Activated T-helper 1 cell treated with anti-CD3 and anti-CD28 coated beads, Interleukin-12 subunit alpha, Interleukin-12 subunit beta, Interleukin-2, Interleukin-4 antibody, amounts not matched to agents 30 ng/mL and 10 ng/mL and 1 ng/mL, durations not matched to agents 14 hours and 24 hours and 36 hours (primary cell): ENCODE measurements at places on chromosomes 16 and 17. TPM values are rescaled to one million over a fixed set of nuclear protein-coding genes. Genes with fewer than 3 reads are reported as not detected.

DNASE1L2 gene
- 1.6 and 2.2 TPM in 2 replicates for total RNA-seq

TBX6 gene
- total RNA-seq: 1.6 and 1.8 TPM in 2 replicates

KRT24 gene
- not detected in 2 replicates for total RNA-seq

FOXK2 gene
- 97.7 and 98.1 TPM in 2 replicates for total RNA-seq

COX6A2 gene
- total RNA-seq: not detected in 2 replicates

KRT25 gene
- total RNA-seq: not detected in 2 replicates

C17orf113 gene
- total RNA-seq: 0.05 TPM in 2 replicates

ALOXE3 gene
- 0.10 TPM in 1 of 2 replicates, not detected in the other for total RNA-seq

GJD3 gene
- total RNA-seq: 0.44 and 0.56 TPM in 2 replicates

OR1A1 gene
- total RNA-seq: not detected in 2 replicates

CTF1 gene
- total RNA-seq: 0.23 and 0.29 TPM in 2 replicates

JMJD8 gene
- 63.4 and 71.4 TPM in 2 replicates for total RNA-seq

CD300H gene
- total RNA-seq: not detected in 2 replicates

OR4D1 gene
- 0.10 and 0.26 TPM in 2 replicates for total RNA-seq

TAF1C gene
- 67.9 and 74.4 TPM in 2 replicates for total RNA-seq

KCTD2 gene
- 21.2 and 22.6 TPM in 2 replicates for total RNA-seq

C16orf92 gene
- not detected in 2 replicates for total RNA-seq

SNX20 gene
- total RNA-seq: 34.3 TPM in 2 replicates

EMP2 gene
- total RNA-seq: not detected in 2 replicates

TEX14 gene
- total RNA-seq: 0.13 and 0.17 TPM in 2 replicates

CNGB1 gene
- not detected in 2 replicates for total RNA-seq

CDK5R1 gene
- total RNA-seq: 6.1 and 7.1 TPM in 2 replicates

AATK gene
- 0.61 and 0.62 TPM in 2 replicates for total RNA-seq

KCTD13 gene
- total RNA-seq: 53.7 and 58.2 TPM in 2 replicates

ZSCAN10 gene
- total RNA-seq: 0.07 TPM in 1 of 2 replicates, not detected in the other

MYO15B gene
- total RNA-seq: 16.2 and 18.1 TPM in 2 replicates

CHST5 gene
- not detected in 2 replicates for total RNA-seq

ODAD4 gene
- total RNA-seq: 0.39 and 0.73 TPM in 2 replicates

SPSB3 gene
- 30.3 and 30.8 TPM in 2 replicates for total RNA-seq

METRNL gene
- 31.1 and 31.4 TPM in 2 replicates for total RNA-seq

ASGR1 gene
- total RNA-seq: 1.1 and 1.6 TPM in 2 replicates

MT2A gene
- 348 and 365 TPM in 2 replicates for total RNA-seq
